T-helper 2 cell (primary cell): ENCODE measurements at places on chromosomes 11 and 22.

- DNase-seq = no peak
Measured at GRCh38 chr11:74953451-74953850, 4.4 kb downstream of the SPCS2 start.

DNA sequence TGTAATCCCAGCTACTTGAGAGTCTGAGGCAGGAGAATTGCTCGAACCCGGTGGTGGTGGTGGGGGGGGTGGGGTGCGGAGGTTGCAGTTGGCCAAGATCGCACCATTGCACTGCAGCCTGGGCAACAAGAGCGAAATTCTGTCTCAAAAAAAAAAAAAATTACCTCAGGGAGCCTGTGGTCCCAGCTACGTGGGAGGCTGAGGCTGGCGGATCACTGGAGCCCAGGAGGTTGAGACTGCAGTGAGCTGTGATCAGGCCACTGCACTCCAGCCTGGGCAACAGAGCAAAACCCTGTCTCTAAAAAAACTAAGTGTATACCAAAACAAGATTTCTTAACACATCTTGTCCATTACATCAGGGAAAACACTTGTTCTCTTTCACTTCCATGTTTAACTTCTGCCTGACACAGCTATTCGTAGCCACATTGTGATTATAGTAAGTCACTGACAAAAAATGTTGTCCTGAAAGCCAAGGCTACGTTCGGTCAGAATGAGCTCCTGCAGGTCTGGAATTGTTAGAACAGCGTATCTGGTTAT lies 1.4 kb downstream of the TMEM80 start:
- no peak for DNase-seq

- no peak for DNase-seq
Measured at GRCh38 chr22:30829901-30830550, 135.4 kb downstream of the OSBP2 start.

- no peak for DNase-seq
Measured at GRCh38 chr11:79440571-79441460, at the start of gene TENM4. Gene TENM4, minus strand, starts transcription at chr11:79441030. Its CDS starts 371,086 bp downstream, at chr11:79069944.

DNA sequence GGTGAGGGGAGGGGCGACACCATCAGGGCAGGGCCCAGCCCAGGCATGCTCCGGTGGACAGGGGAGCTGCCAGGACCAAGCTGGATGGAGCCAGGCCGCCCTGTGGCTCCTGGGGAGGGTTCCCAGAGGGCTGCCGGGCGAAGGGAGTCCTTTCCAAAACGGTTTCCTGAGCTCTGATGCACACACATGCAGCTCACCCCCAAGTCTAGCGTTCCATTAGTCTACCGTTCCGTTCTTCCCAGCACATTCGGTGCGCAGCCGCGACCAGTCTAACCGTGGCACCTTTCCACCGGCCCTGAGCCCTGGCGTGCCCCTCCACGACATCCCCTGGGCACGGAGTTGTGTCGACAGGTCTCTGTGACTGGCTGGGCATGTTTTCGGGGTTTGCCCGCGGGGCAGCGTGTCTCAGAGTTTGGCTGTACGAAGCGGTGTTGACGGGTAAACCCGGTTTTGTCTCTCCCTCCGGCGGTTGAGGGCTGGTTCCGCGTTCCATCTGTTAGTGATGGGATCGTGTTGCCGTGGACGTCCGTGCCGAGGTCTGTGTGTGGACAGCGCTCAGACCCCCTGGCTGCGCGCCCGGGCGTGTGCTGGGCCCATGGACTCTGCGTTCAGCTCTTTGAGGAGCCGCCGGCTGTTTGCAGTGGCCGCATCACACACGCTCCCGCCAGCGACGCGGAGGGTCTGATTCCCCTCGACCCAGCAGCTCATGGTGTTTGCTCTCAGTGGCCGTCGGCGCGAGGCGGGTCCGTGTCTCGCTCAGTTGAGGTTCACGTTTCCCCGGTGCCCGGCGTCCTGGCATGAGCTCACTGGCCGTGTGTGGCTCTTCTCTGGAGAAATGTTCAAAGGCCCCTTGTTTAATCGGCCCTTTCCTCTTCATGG lies 121.2 kb downstream of the IGLL1 start:
- DNase-seq = no peak

- DNase-seq = no peak
Measured at GRCh38 chr11:120945042-120945441, 78.9 kb upstream of the TBCEL start.

DNA sequence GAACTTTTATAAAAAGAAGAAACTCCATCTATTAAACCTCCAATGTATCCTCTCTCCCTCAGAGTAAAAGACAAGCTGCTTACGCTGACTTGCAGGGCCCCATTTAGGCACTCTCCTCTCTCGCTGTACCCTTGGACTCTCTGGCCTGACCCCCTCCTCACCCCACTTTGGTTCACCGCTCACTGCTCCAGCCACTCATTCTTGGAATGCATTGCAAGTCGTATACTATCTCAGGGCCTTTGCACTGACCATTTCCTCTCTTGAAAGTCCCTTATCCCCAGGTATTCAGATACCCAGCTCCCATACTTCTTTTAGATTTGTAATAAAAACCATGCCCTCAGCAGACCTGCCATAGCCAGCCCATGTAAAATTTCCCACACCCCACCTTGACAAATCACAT lies 139.6 kb downstream of the DBX1 start:
- no peak for DNase-seq

- DNase-seq = no peak
Measured at GRCh38 chr11:64871492-64871891, 6.9 kb downstream of the EHD1 start.

DNA sequence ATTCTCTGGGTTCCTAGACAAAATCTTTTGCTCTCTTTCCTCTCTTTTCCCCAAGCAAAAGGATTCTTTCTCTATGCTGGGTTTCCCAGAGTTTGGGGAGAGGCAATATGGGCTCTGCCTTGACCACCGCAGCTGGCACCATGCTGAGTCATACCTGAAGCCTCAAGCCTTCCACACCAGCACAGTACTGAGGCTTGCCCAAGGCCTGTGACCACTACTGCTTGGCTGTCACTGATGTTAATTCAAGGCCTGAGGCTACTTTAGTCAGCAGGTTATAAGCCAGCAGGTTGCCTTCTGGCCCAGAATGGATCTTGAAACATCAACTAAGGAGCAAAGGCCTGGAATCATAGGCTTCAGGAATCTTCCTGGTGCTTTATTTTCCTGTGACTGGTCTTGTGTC lies 185.3 kb downstream of the DYNC2H1 start:
- DNase-seq = no peak

- DNase-seq = no peak
Measured at GRCh38 chr22:38942702-38943101, 14.7 kb upstream of the APOBEC3A start.

GRCh38 chr22:20975541-20976290 lies 6.4 kb upstream of the LZTR1 start:
- no peak for DNase-seq

GRCh38 chr22:49278340-49278739 lies 549.3 kb downstream of the BRD1 start:
- DNase-seq = no peak

- no peak for DNase-seq
Measured at GRCh38 chr11:47161134-47161854, 15.4 kb downstream of the ARFGAP2 start.

DNA sequence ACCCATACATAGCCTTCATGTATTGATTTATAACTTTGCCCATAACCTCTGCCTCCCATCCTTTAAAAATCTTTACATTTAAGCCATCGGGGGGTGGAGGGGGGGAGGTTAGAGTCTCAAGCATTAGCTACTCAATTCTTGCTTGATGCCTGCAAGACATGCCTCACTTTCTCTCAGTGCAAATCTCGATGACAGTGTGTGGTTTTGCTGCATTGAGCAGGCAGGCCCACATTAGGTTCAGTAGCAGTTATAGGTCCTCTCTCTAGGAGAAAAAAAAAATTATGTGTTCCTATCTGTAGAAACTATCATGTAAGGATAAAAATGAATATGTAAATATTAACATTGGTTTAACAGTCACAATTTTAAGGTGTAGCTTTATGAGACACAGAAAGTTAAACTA lies 314.0 kb upstream of the ANO3 start:
- no peak for DNase-seq

- no peak for DNase-seq
Measured at GRCh38 chr11:2189938-2190656, 18.5 kb upstream of the TH start.

GRCh38 chr11:12087075-12088004 lies 23.1 kb upstream of the MICAL2 start:
- no peak for DNase-seq

DNA sequence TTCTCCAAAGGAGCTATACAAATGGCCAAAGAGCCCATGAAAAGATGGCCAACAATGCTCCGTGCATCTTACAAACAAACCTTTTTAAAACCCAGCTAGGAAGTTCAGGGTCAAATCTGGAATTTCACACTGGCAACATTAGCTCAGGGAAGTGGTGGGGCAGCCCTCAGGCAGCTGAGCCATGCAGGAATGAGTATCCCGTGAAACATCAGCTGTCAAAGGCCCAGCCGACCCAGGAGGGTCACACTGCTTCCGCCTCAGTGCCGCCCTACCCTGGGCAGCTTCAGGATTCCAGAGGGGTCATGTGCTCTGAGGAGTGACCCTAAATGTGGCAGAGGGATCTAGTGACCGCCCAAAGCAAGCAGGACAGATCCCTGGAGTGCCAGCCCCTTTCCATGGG lies 73.4 kb downstream of the LINC01488 start:
- no peak for DNase-seq

DNA sequence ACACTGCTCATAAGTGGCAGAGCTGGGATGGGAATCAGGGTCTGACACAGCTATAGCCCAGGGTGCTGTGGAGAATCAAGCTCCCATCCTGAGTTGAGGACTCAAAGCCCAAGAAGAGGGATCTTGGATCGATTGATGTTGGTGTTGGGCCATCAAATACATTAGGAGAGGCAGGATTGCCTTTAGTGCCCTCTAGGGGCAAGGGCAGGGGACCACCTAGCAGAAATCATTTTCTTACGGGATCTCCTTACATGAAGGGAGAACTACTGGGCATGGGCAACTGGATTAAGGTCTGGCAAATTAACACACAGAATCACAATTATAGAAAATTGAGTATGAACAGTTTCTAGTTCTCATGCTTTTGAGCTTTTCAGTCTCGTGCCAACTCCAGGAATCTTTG lies 24.9 kb upstream of the EMSY start:
- DNase-seq = no peak

- DNase-seq = no peak
Measured at GRCh38 chr11:62673196-62673525, 1.1 kb upstream of the LBHD1 start.

GRCh38 chr11:83689144-83689780 lies 403.1 kb upstream of the CCDC90B start:
- DNase-seq = no peak
